ENCODE measurements at places on chromosomes 5 and 9.

DNA sequence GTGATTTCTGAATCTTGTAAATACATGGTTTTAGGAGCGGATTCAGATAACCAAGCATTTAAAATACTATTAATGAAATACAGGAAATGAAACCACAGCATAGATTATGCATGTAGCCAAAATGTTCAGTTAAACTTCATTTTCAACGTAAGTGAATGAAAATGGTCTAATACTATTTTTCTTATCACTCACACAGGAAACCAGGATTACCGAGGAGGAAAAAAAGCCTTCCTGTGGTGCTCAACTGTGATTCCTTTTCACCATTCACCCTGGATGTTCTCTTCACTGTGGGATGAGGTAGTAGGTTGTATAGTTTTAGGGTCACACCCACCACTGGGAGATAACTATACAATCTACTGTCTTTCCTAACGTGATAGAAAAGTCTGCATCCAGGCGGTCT is 83.4 kb upstream of the ZNF169 start:
- peak; percentile 73 for DNase-seq

- no peak for DNase-seq
These were observed 198.6 kb downstream of the PAX5 start for GRCh38 chr9:36835271-36835996.

- DNase-seq: peak; percentile 11
These were observed 4.7 kb upstream of the TEX53 start for GRCh38 chr9:114662081-114662989.

DNA sequence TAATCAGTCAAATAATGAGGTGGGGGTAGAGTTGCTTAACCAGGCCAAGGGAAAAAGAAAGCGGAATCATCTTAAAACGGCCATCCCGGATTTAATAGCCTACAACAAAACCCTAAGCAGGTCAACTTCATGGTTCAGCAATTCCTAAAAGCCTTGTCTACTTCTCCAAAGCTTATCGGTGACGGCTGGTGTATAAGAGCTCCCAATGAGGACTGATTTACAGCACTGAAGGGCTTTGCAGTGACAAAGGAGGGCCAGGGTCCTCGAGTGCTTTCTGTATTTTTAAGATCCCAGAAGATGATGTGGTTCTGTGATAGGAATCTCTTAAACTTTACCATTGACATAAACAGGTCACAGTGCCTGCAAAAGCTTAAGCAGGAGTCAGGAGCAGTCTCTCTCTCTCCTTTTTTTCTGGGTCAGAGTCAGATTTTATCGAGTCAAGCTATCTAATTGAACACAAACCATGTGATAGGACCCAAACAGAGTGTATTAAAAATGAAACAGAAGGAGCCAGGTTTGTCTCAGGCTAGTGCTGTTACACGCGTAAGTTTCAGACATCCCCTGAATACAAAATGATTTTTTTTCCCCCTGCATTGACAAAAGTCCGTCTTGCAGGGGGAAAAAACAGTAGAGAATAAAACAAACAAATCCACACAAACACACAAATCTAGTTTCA is 663.6 kb upstream of the ZNF608 start:
- no peak for DNase-seq

GRCh38 chr5:61232490-61233050 is 70.3 kb upstream of the SMIM15 start:
- no peak for DNase-seq

- no peak for DNase-seq
These were observed 2.4 kb downstream of the REEP2 start for GRCh38 chr5:138441221-138441620.

All from amniotic epithelial cell (primary cell).